ENCODE measurements at places on chromosomes 3 and 15. TPM values are rescaled to one million over a fixed set of nuclear protein-coding genes. Genes with fewer than 3 reads are reported as not detected.

DNA sequence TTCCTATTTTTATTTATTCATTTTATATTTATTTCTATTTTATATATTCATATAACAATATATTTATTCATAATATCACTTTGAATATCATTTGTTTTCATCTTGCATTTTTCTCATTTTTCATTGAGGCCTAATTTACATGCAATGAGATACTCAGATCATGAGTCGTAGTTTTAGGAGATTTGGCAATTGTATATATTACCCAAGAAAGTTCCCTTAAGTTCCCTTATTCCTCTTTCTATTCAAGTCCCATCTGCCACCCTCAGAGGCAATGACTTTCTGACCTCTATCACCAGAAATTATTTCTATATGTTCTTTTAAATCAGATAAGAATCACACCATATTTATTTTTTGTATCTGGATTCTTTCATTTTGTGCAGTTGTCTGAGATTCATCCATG lies 329.1 kb upstream of the TPRG1 start:
- no peaks in the 10 kb centered on the region for H3K36me3 ChIP-seq
- no peaks in the 10 kb centered on the region for H3K4me1 ChIP-seq
- no peaks in the 10 kb centered on the region for H3K27me3 ChIP-seq
- H3K27ac ChIP-seq = no peak overlapping the region
- no peak for DNase-seq
- H3K4me3 ChIP-seq = no peak overlapping the region

GRCh38 chr15:96247621-96248305 lies 82.7 kb upstream of the NR2F2 start:
- H3K4me3 ChIP-seq = no peak overlapping the region
- H3K4me1 ChIP-seq = no peaks in the 10 kb centered on the region
- no peak overlapping the region for H3K27ac ChIP-seq
- H3K27me3 ChIP-seq = no peaks in the 10 kb centered on the region

- DNase-seq = no peak
- H3K4me3 ChIP-seq = peak within 1 kb of the TSS; percentile 12
- H3K4me1 ChIP-seq = no peaks in the 10 kb centered on the region
- H3K27ac ChIP-seq = peak within 1 kb of the TSS; percentile 59
- no peaks in the 10 kb centered on the region for H3K36me3 ChIP-seq
- no peaks in the 10 kb centered on the region for H3K27me3 ChIP-seq
Measured at GRCh38 chr3:45145681-45146614, at the start of gene CDCP1. Gene CDCP1, minus strand, starts transcription at chr3:45146378. Its CDS starts 91 bp downstream, at chr3:45146287.

DNA sequence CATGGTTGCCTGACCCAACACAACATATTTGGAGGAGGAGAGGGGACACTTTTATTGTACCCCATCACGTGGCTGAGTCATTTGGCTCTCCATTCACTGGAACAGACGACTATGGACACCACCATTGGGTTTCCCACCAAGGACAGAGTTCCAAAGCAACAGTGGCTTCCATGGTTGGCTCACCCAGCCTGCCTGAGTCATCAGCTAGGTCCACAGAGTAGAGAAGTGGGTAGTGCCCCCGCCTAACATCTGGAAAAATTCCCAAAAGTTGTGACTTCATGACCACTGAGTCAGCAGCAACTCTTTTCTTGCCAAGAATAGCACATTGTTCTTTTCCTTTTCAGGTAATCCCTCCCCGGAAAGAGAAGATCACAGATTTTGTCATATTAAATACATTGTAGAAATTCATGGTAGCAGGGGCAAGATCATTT lies 3.0 kb upstream of the PPP1R2 start:
- H3K4me3 ChIP-seq = peak overlapping the region; percentile 2
- H3K27me3 ChIP-seq = no peaks in the 10 kb centered on the region
- peak overlapping the region; percentile 77 for H3K27ac ChIP-seq
- no peaks in the 10 kb centered on the region for H3K36me3 ChIP-seq
- DNase-seq = peak; percentile 54

- no peaks in the 10 kb centered on the region for H3K4me1 ChIP-seq
- H3K27me3 ChIP-seq = no peaks in the 10 kb centered on the region
- no peaks in the 10 kb centered on the region for H3K36me3 ChIP-seq
- no peak overlapping the region for H3K4me3 ChIP-seq
- no peak overlapping the region for H3K27ac ChIP-seq
Measured at GRCh38 chr3:49324768-49325167, 15.1 kb downstream of the USP4 start.

DNA sequence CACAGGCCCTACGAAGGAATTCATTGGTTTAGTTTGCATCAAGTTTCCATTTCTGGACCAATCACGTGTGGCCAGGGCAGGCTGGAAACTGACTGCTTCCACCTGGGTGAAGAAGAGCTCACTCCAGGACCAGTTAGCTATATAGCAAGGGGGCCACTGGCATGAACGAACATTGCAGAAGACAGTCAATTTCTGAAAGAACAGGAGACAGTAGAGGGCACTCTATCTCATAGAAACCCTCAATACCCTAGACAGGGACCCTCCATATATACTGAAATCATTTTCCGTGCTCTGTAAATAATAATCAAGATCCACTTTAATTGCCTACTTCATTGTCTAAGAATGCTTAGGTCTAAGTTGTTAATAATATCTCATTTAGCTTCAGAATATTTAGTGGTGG lies 215.6 kb downstream of the CADPS start:
- no peaks in the 10 kb centered on the region for H3K27me3 ChIP-seq
- H3K4me3 ChIP-seq = no peak overlapping the region
- no peaks in the 10 kb centered on the region for H3K4me1 ChIP-seq

GRCh38 chr3:53809267-53809666 lies 37.0 kb downstream of the CHDH start:
- no peak overlapping the region for H3K27ac ChIP-seq
- H3K4me3 ChIP-seq = no peak overlapping the region
- H3K4me1 ChIP-seq = no peaks in the 10 kb centered on the region
- H3K36me3 ChIP-seq = no peaks in the 10 kb centered on the region
- no peak for DNase-seq

- DNase-seq = no peak
- H3K4me1 ChIP-seq = no peaks in the 10 kb centered on the region
- H3K27ac ChIP-seq = no peak overlapping the region
- H3K36me3 ChIP-seq = no peaks in the 10 kb centered on the region
- H3K27me3 ChIP-seq = no peaks in the 10 kb centered on the region
Measured at GRCh38 chr3:141243271-141243707, 11.7 kb downstream of the PXYLP1 start.

DNA sequence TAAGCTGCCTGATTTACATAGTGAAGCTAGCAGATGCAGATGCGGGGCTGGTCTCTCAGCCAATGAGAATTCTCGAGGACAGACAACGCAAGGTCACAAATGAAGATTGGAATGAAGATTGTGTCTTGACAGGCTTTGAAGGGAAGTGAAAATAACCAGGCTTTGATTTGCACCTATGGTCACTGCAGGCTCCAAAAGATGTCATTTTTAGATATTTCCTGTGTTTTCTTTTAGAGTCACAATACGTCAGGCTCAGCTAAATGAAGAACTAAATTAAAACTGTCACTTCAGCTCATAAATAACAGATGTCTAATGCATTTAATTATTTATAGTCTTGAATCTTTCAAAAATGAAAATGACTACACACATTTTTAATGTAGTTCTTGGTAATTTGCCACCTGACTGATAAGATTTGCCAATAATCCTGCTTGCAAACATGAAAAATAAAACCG lies 99.5 kb downstream of the SQOR start:
- H3K27me3 ChIP-seq = no peaks in the 10 kb centered on the region
- no peak for DNase-seq
- H3K4me3 ChIP-seq = no peak overlapping the region
- no peaks in the 10 kb centered on the region for H3K36me3 ChIP-seq
- no peak overlapping the region for H3K27ac ChIP-seq
- no peaks in the 10 kb centered on the region for H3K4me1 ChIP-seq

DNA sequence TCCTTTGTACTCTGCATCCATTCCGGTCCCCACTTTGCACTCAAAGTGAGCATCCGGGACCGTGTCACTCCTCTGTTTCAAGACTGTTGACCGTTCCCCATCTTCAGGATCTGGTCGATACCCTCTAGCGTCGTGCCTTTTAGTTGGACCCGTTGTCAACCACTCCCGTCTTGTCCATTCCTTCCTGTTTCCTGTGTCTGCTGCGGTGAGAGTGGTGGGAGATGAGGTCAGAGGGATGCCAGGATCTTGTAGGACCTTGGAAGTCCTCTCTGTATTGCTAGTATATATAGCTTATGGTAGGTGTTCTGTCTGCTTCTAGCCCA lies 624 bp downstream of the BRK1 start:
- DNase-seq = no peak
- H3K36me3 ChIP-seq = no peaks in the 10 kb centered on the region
- H3K4me1 ChIP-seq = peaks cover 12% of the 10 kb centered on the region
- H3K27ac ChIP-seq = peak overlapping the region; percentile 83
- H3K4me3 ChIP-seq = peak overlapping the region; percentile 97
- H3K27me3 ChIP-seq = no peaks in the 10 kb centered on the region

DNA sequence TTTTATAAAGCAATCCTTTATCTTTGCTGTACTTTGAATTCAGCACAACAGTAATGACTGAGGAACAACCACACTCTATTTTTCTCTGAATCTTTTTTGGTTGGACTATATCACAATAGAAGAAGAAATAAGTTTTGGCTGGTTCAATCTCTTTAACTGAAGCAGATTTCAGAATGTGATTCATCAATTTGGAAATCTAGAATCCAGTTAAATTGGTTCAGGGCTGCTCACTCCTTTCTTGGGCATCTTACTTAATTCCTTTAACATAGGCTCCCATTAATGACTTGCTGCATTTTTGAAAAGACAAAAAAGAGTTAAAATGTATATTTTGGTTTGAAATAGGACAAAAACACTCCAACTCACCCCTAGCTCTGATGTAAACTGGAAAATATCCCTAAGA lies 688.3 kb upstream of the NECTIN3 start:
- H3K27ac ChIP-seq = no peak overlapping the region
- H3K36me3 ChIP-seq = no peaks in the 10 kb centered on the region
- H3K4me3 ChIP-seq = no peak overlapping the region
- H3K27me3 ChIP-seq = no peaks in the 10 kb centered on the region
- DNase-seq = no peak

- H3K27me3 ChIP-seq = no peaks in the 10 kb centered on the region
- H3K27ac ChIP-seq = no peak overlapping the region
- no peaks in the 10 kb centered on the region for H3K4me1 ChIP-seq
Measured at GRCh38 chr15:71323584-71323983, 208.3 kb downstream of the THSD4 start.

GRCh38 chr15:42110367-42110766 lies 16.0 kb upstream of the PLA2G4D start:
- H3K27ac ChIP-seq = no peak overlapping the region
- H3K4me3 ChIP-seq = no peak overlapping the region
- H3K36me3 ChIP-seq = no peaks in the 10 kb centered on the region
- H3K27me3 ChIP-seq = no peaks in the 10 kb centered on the region
- DNase-seq = no peak
- H3K4me1 ChIP-seq = no peaks in the 10 kb centered on the region

DNA sequence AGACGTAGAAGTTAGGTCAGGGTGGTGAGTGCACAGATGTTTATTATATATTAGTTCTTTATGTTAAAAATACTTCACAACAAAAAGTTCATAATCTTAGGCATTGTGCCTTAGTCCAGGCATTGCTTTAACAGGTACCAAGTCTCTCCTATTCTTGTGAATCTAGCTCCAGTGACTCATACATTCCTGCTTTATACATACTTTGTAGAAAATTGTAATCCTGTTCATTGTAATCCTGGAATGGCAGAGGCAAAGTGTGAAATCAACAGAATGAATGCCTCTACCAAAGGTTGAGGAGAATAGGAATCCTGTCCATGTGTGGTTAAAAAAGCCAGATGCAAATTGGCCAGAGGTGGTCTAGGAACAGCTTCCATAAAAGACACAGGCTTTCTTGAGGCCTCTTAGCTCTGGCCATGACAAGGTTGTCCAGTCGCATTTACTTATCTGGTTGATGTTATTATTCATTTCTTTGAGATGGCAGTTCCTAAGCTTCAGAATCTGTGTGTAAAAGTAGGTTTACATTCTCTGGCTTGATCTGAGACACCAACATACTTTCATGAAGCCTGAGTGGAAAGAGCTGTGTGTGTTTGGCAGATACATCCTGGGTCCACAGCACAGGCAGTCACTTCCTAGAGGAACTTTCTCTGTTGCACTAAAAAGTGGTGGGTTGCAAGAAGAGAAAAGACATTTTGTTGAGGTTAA lies 109.0 kb downstream of the CDIN1 start:
- H3K27me3 ChIP-seq = no peaks in the 10 kb centered on the region
- no peaks in the 10 kb centered on the region for H3K4me1 ChIP-seq
- no peak for DNase-seq
- no peak overlapping the region for H3K4me3 ChIP-seq

GRCh38 chr15:78840661-78841375 lies 29.6 kb upstream of the ADAMTS7 start:
- no peak overlapping the region for H3K27ac ChIP-seq
- DNase-seq = no peak
- no peaks in the 10 kb centered on the region for H3K36me3 ChIP-seq
- H3K4me3 ChIP-seq = no peak overlapping the region

DNA sequence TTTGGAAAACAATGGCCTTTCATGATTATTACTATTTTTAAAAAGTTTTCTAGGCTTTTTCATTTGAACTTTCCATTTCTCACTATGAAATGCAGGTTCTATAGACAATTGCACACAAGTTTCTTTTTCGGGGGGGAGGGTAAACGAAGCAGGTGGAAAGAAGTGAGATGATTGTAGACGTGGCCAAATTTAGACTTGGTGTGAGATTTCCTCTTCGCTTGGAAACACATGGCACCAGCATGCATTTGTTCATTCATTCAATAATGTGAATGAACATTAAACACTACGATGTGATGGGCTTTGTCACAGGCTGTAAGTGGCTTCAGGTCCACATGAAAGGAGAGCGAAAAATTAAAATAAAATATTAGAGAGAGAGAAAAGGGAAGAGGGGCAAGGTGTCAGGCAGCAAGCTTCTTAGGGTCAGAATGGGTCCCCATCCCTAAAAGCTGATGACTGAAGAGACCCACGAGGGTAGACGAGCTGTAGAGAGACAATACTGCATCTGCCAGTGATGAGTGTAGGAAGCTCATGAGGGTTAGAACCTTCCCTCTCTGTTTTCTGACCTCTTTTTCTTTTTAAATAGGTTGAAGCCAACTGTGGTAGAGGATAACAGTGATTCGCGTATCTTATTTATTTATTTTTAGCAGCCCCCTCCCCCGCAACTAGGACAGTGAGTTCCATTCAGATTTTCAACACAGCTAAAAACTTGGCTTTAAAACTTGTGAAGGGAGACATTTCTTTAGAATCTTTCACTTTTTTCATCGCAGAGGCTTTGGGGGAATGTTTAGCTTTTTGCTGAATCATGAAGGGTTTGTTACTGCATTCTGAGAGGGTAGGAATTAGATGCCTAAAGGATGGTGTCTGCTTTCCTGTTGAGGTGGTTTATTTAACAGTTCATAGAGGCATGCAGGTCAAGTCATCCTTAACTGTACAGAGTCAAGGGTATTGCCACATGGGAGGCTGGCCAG lies 36.2 kb downstream of the GAP43 start:
- no peaks in the 10 kb centered on the region for H3K36me3 ChIP-seq
- H3K27ac ChIP-seq = peak overlapping the region; percentile 97
- no peaks in the 10 kb centered on the region for H3K4me1 ChIP-seq
- H3K27me3 ChIP-seq = no peaks in the 10 kb centered on the region

GRCh38 chr3:58557491-58557890 lies 19.7 kb downstream of the FAM107A start:
- DNase-seq = no peak
- H3K27ac ChIP-seq = peak overlapping the region; percentile 55
- no peaks in the 10 kb centered on the region for H3K36me3 ChIP-seq
- H3K27me3 ChIP-seq = no peaks in the 10 kb centered on the region
- no peaks in the 10 kb centered on the region for H3K4me1 ChIP-seq

The CCR8 gene
- total RNA-seq = not detected

The C3orf85 gene
- not detected for total RNA-seq

The PLA2G4E gene
- total RNA-seq = not detected

The SCN5A gene
- total RNA-seq = not detected

The NIT2 gene
- total RNA-seq = 12.4 TPM

The TGFBR2 gene
- total RNA-seq = 228 TPM

The NOX5 gene
- not detected for total RNA-seq

The ADGRG7 gene
- total RNA-seq = not detected

The GPR149 gene
- total RNA-seq = not detected

The SRGAP3 gene
- total RNA-seq = 2.4 TPM

The GANC gene
- 48.9 TPM for total RNA-seq

All from uterus (tissue), 4 donors.